ENCODE measurements at places on chromosomes 3 and 15.
A peak's percentile ranks its signal among the peaks of the same experiment; 100 is the strongest.

DNA sequence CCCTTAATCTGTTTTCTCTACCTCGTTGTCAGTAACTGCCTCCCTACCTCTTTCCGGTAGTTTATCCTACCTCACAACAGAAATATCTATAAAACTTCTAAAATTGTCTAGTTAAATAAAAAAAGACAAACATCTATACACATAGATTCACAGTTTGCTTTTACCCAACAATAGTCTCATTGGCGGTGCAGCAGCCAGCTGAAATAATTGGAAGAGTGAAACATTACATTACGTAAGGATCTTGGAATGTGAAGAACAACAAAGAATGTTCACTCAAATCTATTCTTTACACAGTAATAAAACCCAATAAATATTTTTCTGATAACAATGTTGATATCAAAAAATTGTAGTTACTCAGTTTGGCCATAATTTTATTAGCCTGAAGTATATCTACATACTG, 115.5 kb upstream of the ARPP21 start:
- peak; percentile 46 for DNase-seq

DNA sequence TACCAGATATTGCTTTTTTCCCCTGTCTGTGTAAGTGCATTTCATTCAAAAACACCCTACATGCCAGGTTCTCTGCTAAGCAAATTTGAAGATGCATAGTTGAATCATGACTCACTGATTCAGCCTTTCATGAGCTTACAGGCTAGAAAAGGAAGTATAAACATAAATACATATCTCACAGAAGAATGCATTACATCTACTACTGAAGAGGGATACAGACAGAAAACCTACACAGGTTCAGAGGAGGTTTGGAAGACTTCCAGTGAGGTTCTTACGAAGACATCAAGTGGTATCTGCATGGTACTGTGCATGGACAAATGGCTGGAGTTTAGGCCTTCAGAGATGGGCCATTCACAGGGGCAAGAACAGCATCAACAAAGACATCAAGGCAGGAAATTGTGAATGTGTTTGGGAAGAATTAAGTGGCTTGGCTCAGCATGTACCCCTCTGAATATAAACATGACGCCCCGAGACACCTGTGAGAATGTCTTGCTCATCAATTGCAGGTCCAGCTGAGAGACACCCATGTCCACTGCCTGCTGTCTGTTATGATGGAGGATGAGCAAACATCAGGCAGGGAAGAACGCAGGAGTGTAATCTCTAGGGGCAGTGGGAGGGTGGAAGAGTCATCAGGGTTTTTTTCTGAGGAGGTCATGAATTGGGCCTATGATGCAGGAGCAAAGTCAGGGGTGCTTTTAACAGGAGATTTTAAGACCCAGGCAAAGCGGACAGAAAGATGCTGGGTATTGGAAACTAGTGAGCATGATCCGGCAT, 105.1 kb upstream of the GALNT15 start:
- DNase-seq, result peak; percentile 58

DNA sequence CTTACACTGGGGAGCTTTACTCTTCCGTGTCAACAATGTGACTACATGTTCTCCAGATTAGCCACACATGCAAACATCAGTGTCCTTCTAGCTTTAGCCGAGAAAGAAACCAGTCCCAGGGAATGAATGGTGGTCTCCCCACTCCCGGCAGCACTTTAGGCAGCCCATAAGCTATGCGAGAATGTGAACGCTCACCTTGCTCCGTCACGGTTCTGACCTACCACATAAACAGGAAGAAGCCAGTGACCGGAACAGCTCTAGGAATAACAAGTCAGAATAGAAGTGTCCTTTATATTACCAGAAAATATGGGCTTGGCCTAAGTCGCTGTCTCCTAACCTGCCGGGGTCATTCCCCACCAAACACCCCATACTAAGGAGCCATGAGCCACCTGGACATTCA, 98.0 kb upstream of the ABHD17C start:
- no peak for DNase-seq

- peak; percentile 82 for DNase-seq
Observed at GRCh38 chr3:158058495-158059130, 47.6 kb downstream of the SHOX2 start.

DNA sequence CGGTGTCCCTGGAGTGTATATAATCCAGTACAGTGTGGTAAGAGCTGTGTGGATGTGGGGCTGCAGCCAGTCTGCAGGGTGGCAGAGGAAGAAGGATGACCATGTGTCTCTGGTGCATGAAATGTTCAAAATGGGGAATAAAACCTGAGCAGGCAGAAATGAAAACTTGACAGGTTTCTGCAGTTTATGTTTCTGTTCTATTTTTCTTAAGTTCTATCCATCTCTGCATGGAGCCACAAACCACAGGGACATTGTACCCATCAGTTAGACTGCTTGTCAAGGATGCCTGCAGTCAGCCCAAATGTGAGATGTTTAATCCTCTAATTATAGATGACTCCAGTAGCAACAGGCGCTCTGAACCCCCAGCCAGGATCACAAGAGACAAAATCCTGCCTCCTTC, 216.7 kb downstream of the IL20RB start:
- DNase-seq, result no peak
